Stimulated activated effector memory CD8-positive, alpha-beta T cell treated with anti-CD3 and anti-CD28 coated beads, Interleukin-12 subunit alpha, Interleukin-12 subunit beta, amount 100 ng/mL, for 72 hours (primary cell): ENCODE measurements at places on chromosomes 7 and 10.
A peak's percentile ranks its signal among the peaks of the same experiment; 100 is the strongest.

GRCh38 chr7:128190051-128190647 lies 50.9 kb upstream of the LEP start:
- DNase-seq = no peak

DNA sequence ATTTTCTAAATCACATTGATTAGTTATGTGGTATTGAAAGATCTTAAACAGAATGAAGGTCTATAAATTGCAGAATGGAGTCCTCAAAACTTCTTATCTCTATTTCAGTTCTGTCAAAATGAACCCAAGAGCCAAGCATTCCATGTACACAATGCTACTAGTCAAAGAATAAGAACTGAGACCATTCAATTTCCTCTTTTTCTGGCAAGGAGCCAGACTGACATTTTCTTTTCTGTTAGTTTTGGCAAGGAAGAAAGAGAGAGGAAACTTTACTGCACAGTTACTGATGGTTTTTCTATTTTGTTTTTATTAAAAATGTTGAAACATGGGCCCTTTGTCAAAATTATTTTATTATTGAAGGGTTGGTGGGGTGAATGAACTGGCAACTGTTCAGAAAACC lies 181.8 kb upstream of the FERD3L start:
- no peak for DNase-seq

DNA sequence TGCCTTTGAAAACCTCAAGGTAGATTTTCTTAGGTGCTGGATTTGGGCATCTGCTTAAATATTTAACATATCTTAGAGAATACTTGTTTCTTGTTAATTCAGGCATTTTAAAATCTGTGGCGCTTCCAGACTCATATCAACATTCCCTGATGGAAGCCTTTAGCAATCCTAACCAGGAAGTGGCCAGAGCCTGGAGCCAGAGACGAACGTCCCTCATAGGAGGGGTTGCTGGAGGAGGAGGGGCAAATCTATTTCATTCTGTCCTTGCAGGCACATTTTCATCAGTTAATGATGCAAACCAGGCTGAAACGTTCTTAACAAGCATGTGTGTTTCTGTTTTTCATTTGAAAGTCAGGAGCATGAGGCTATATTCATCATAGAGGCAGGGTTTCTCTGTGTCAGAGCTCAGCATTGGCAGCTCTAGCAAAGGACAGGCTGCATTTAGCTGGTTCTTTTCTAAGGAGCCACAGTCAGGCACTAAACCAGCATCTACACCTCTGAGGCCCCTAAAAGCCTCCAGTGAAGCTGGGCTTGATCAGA lies 17.8 kb upstream of the IFIT2 start:
- DNase-seq = no peak

GRCh38 chr7:130294314-130294713 lies 1.4 kb downstream of the CPA4 start:
- DNase-seq = no peak

- no peak for DNase-seq
Measured at GRCh38 chr10:534047-534566, 155.4 kb downstream of the DIP2C start.

DNA sequence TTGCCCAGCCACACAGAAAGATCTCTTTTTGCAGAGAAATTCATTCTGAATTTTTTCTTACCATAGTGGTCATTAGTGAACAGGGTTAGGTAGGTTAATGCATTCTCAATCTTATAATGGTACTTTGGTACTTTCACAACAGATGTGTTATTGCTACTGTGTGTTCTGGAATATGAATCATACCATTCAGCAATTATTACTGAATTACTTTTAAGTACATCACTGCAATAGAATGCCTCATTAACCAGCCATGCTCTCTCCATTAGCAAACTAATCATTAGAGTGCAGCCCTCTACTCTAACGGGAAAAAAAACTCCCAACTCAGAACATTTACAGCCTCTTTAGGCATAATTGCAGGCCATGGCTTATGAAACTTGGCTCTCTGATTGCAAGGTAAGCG lies 102.1 kb downstream of the DOCK4 start:
- no peak for DNase-seq

DNA sequence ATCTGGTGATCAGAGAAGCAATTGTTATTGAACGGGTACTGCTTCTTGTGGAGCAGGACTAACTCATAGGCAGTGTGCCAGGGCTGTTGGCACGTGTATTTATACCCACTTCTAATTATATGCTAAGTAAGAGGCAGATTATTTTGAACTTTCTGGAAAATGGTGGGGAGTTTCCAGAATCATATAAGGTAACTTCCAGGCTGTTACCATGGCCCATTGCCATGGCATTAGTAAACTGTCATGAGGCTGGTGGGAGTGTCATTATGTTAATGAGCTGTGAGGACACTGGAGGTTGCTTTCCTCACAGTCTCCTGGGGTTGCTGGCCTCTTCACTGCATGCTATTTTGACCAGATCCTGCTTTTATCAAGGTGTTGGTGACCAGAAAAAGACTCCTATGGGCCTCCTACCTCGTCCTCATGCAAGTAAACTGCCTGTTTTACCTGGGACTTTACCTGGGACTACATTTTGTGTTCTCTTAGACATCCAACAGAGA lies 122.6 kb downstream of the KCND2 start:
- DNase-seq = no peak

GRCh38 chr10:121667948-121668313 lies 69.7 kb upstream of the FGFR2 start:
- DNase-seq = no peak

DNA sequence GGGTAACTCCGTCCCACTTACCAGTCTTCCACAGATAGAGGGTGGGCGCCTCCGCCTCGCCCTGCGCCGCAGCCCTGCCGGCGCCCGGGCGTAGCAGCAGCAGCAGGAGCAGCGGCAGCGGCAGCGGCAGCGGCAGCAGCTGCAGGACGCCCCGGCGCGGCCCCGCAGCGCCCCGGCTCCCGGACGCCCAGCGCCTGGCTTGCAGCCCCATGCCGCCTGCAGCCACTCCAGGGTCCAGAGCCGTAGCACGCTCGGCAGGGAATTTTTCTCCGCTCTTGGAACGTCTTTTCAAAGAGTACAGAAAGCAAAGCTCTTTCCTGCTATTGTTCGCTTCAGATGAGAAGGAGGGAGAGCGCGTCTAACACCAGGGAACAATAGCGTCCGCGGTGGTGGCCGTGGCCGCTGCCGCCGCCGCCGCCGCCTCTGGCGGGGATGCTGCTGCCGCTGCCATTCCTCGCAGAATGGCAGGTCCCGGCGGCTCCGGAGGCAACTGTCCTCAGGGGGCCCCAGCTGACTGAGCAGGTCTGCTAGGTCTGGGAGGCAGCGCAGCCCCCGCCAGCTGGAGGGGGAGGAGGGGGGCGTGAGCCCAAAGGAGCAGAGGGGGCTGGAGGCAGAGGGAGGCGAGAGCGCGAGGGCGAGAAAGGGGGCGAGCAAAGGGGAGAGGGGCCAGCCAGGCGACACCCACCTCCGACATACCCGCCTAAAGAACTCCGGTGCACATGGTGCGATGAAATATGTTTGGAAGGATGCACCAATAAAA lies at the start of gene THSD7A:
Gene THSD7A, minus strand, starts transcription at position 463 of the 760 bp plus-strand sequence. Its CDS starts 252 bp downstream, at position 211.
- DNase-seq = no peak

DNA sequence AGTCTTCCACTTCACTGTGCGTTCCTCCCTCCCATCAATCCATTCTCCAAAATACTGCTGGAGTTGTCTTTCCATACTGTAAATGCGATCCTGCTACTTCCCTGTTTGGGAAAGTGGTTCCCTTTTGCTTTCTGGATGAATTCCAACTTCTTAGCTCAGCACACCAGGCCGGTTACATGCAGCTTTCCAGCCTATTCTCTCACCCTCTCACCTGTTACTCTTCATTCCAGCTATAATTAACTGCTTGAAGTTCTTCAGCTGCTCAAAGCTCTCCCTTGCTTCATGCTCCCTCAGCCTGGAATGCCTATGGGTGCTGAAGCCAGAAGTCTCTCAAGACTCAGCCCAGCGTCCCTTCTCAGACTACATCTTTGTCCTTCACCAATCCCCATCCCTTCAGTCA lies 6.0 kb upstream of the ZNRF2 start:
- DNase-seq = no peak

GRCh38 chr7:108204281-108204796 lies 74.2 kb upstream of the LAMB4 start:
- no peak for DNase-seq

GRCh38 chr10:17811146-17811865 lies 2.2 kb downstream of the MRC1 start:
- DNase-seq = no peak

DNA sequence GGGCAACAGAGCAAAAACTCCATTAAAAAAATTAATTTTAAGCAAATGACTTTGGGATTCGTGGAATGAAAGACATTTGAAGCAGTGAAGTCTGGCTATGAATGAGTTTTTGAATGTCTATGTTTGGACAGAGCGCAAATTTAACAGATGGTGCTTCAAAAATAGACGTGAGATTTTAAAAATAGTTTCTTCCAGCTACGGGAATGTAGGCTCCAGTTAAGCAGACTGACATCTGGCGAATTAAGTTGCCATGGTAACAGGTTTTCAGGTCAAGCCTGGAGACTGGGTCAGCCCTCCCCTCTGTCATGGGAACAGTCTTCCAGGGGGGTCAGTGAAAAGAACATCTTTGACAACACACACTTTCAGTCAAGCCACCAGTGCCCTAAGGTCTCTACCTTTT lies 62.0 kb downstream of the MYOF start:
- no peak for DNase-seq

- DNase-seq = no peak
Measured at GRCh38 chr10:74645692-74646091, 180.7 kb upstream of the KAT6B start.

GRCh38 chr10:86308056-86308455 lies 58.5 kb downstream of the GRID1 start:
- no peak for DNase-seq

- DNase-seq = no peak
Measured at GRCh38 chr7:37446371-37446770, 2.3 kb downstream of the ELMO1 start.

DNA sequence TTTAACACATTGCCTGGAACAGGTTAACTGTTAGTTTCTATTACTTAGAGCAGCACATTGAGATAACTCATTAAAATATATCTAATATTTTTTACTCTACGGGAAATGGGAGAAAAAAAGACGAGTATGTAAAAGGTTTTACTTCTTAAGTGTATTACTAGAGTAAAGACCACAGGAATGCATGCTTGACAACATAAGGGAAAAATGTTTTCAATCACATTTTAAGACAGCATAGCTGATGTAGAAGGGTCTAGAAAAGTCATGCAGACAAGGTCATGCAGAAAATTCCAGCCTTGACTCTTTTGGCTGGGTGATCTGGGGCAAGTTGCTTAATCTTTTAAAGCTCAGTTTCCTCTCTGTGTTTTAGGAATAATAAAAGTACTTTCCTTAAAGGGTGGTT lies 806.2 kb downstream of the CNTNAP2 start:
- DNase-seq = no peak

- no peak for DNase-seq
Measured at GRCh38 chr10:2117641-2118040, 380.3 kb upstream of the ADARB2 start.

- DNase-seq = no peak
Measured at GRCh38 chr10:48533951-48534720, 70.7 kb downstream of the ARHGAP22 start.

GRCh38 chr7:7895004-7895650 lies 73.5 kb upstream of the GLCCI1 start:
- DNase-seq = no peak

DNA sequence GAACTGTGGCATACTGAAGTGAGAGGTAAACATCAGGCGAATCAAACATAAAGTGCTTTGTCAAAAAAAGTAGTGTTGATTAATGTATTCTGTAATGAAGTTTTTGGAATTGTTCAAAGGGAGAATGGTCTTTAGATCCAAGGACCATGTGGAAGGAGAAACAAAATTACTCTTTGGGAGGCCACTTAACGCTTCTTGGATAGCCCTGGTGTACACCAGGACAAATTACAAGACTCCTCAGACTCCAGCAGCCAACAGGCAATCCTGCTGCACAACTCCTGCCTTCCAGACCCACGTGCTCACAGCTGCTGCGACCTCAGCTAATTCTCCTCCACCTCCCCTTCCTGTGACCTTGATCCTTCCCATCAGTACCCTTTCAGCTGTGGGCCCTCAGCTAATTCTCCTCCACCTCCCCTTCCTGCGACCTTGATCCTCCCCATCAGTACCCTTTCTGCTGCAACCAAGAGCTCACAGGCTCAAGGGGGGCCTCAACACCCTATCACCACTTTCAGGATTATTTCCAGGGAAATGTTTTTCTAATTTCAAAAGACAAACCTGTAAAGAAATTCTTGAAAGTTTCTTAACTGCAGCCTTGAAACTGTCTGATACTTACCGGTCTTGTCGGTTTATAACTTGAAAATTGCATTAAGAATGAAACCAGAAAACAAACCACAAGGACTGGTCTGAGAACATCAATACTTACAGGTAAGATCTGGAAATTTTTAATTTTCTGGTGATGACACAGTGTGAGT lies 29.7 kb upstream of the DDC start:
- DNase-seq = peak; percentile 56

DNA sequence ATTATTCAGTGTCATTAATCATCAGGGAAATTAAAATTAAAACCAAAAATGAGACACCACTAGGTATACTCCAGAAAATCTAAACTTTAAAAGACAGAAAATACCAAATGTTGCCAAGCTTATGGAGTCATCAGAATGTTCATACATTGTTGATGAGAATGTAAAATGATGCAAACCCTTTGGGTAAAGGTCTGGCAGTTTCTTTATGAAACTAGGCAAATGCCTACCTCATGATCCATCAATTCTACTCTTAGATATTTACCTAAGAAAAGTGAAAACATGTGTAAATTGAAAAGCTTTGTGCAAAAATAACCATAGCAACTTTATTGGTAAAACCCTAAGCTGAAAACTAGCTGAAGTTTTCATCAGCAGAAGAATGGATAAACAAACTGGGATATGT lies 329.5 kb upstream of the MEOX2 start:
- DNase-seq = no peak

DNA sequence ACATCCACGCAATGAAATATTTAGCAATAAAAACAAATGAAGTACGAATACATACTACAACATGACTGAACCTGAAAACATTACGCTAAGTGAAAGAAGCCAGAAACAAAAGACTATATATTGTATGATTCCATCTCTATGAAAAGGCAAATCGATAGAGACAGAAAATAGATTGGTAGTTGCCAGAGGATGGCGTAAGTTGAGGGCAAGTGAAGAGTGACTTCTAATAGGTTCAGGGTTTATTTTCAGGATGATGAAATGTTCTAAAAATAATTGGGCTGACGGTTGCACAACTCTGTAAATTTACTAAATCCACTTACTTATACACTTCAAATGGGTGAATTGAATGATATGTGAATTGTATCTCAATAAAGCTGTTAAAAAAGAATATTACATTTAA lies 39.5 kb upstream of the TECTB start:
- DNase-seq = no peak

GRCh38 chr10:112082120-112082519 lies 101.4 kb downstream of the GPAM start:
- no peak for DNase-seq

DNA sequence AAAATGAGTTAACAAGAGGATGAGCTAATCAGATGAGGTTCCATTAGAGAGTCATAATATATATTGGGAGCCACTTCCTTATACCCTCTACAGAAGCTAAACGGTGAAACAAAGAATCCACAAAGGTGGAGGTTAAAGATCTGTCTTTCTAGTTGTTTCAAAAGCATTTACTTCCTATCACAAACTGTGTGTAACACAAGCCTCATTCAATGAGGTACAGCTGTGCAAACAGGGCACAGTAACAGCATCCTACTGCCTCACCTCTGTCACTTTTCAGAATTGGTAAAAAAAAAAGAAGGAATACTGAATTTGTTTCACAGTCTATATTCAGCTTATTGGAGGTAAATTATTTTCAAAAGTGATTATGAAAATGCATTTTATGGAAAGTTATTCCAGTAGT lies 128.7 kb downstream of the AGMO start:
- DNase-seq = no peak

- DNase-seq = no peak
Measured at GRCh38 chr7:47663213-47663612, 81.3 kb upstream of the TNS3 start.

GRCh38 chr7:144531181-144531580 lies 127.7 kb upstream of the NOBOX start:
- no peak for DNase-seq
